ENCODE measurements at places on chromosomes 2 and 18.

DNA sequence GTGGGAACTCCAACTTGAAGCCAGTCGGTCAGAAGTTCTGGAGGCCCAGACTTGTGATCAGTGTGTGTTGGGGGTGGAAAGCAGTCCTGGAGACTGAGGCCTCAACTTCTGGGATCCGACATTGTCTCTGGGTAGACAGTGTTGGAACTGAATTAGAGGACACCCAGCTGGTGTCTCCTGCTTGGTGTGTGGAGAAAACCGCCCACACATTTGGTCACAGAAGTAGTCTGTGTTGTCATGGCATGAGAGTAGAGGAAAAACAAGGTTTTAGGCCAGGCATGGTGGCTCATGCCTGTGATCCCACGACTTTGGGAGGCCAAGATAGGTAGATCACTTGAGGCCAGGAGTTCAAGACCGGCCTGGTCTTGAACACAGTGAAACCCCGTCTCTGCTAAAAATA is 51.5 kb downstream of the PUM2 start:
- no peak for DNase-seq

- DNase-seq = no peak
Observed at GRCh38 chr2:235148201-235149170, 196.7 kb downstream of the SH3BP4 start.

- DNase-seq = no peak
Observed at GRCh38 chr2:9761577-9761976, 81.7 kb upstream of the TAF1B start.

DNA sequence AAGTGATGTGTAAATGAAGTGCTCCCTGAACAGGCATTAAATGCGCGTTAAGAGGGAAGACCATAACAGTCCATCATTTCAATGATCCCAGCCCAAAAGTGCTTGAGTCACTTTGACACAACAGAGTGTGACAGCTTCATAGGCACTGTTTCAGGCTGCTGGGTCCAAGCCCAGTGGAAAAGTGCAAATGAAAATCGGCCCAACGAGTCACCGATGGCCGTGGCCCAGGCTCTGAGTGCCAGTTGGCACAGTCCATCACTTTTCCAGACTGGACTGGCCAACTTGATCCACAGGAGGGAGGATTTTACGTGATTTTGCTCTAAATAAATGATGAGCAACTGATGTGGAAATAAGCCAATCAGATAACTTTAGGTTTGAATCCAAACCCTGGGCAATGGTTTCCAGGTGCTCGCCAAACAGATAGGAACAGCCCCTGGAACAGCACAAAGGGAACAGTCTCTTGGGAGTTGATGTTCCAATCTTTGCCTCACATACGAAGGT is 114.0 kb downstream of the SP3 start:
- DNase-seq = no peak

- DNase-seq = no peak
Observed at GRCh38 chr2:47300081-47300480, 102.9 kb upstream of the MSH2 start.

DNA sequence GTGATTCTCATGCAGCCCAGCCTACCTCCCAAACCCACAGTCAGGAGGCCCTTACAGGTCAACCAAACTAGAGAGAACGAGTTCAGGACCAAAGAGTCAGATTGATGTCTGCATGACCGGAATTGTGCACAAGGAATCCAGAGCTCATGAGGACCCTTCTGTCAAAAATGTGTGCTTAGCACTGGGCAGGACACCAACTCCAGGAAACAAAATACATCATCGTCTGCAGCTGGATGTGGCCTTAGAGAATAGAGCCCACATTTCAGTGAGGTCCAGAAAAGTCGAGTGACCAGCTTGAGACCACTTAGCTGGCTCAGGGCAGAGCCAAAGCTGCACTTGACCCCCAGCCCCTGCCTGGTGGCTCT is 3.2 kb downstream of the TNS1 start:
- peak; percentile 43 for DNase-seq

Measured in osteoblast (primary cell).